ENCODE measurements at places on chromosomes 3 and 15.

GRCh38 chr3:78905700-78906099 lies 862.1 kb downstream of the ROBO1 start:
- DNase-seq = no peak

DNA sequence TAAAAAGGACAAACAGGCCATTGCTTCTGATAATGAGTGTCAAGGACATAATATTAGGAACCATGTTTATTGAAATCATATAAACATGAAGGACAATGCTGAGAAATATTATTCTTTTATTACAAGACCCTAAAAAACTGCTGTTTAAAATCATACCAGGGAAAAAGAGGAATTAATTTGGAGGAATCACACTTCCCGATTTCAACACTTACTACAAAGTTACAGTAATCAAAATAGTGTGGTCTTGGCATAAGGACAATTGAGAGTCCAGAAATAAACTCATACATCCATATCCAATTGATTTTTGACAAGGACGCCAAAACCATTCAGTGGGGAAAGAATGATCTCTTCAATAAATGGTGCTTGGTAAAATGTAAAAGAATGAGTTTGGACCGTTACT lies 13.0 kb downstream of the CYP1A1 start:
- DNase-seq = no peak

DNA sequence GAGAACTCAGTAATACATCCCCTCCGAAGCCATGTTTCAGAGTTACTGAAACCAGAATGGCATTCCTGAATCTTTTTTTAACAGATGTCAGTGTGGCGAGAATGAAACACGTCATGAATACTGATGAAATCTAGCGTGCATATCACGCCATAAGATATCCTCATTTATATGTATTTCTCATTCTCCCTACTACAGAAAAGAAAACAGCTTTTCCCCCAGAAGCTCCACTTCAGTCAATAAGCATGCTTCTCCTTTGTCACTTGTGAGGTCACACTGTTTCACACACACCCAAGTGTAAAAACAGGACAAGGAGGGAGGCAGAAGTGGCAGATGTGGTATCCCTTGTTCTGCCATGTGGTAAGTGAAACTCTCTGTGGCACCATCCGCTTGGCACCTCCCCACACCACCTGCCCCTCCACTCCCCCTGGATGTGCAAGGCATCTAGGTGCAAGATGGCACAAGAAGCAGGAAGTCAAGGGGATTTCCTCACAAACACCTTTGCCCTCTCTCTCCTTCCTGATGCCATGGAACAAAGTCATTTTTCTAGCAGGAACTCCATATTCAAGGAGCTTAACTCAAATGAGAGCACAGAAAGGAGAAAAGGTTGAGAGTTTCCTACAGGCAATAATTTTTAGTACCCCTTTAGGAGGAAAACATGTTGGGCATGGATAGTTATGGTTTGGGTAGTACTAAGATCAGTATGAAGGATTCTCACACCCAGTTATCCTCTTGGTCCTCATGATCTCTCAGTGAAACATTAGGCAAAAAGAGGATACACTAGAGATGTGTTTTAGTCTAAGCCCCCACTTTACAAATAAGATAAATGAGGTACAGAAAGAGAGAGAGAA lies 47.5 kb upstream of the FRMD4B start:
- no peak for DNase-seq

- no peak for DNase-seq
Measured at GRCh38 chr3:11622586-11623550, 20.8 kb downstream of the VGLL4 start.

DNA sequence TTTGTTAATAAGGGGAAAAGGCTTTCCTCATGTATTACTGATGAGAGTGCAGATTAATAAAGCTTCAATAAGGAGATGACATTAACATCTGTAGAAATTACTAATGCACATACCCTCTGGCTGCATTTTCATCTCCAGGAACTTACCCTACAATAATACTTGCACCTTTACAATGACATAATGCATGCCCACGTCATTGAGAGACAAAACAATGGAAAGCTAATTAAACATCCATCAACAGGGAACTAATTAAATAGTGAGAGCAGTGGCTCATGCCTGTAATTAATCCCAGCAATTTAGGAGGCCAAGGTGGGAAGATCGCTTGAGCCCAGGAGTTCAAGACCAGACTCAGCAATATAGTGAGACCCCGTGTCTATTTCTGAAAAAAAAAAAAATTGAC lies 32.8 kb upstream of the DET1 start:
- no peak for DNase-seq

DNA sequence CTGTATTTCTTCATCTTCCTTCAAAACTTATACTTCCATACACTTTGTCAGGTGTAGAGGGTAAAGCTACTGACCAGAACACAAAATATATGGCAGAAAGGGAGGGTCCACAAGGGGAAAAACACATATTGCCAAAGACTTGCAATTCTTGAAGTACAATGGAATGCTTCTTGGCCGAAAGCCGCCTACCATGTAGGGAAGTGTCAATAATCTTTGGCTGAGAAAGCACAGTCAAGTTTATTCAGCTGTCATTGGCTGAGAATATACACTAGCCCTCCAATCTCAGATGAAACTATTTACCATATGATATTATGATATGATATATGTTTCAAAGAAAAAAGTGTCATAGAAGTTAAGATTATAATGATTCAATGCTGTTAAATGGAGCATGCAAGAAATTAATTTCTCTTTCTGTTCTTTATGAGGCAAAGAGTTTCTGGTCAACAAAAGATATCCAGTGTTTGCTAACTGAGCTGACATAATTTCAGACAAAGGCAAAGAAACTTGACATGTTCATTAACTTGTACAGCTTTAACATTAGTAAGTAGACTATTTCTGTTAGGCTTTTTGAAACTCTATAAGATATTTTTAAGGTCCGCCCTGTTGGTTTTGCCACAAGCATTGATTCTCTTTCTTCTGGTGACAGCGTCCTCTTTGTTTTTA lies 89.0 kb upstream of the LPP start:
- no peak for DNase-seq

- DNase-seq = no peak
Measured at GRCh38 chr3:174524203-174524602, 334.9 kb upstream of the NAALADL2 start.

- DNase-seq = no peak
Measured at GRCh38 chr3:120875507-120875906, 32.5 kb upstream of the STXBP5L start.

DNA sequence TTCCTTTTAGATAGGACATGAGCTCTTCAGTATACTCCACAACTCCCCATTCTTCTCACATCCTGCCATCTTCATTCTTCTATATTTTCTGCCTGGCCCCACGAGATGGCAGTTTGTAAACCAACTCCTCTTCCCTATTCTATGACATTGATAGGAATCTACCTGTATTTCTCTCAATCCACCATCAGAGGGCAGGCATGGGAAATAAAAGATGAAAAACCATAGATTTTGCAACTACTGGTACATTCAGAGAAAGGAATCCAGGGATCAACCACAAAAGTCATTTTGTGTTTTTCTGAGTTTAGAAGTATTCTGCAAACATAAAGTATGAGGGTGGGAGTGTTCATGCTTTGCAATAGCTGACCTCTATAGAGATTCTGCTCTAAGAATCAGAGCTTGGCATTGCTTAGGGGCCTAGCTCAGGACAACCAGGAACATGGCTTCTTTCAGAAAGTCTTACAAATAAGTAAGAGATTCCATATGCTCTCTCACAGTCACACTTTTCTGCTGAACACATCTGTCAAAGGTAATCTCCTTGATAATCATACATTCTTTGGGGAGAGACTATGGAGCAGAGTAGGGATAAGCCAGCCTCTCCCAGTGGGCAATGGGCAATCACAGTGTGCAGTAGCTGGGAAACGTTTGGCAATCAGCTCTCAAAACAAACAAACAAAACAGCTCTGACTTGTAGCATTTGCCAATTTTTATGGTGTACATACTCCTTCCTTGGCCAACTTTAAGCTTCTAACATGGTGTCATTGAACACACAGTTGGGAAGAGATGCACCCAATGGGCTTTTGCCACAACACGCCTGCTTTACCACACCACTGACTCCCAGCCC lies 43.1 kb upstream of the SLC25A36 start:
- no peak for DNase-seq

DNA sequence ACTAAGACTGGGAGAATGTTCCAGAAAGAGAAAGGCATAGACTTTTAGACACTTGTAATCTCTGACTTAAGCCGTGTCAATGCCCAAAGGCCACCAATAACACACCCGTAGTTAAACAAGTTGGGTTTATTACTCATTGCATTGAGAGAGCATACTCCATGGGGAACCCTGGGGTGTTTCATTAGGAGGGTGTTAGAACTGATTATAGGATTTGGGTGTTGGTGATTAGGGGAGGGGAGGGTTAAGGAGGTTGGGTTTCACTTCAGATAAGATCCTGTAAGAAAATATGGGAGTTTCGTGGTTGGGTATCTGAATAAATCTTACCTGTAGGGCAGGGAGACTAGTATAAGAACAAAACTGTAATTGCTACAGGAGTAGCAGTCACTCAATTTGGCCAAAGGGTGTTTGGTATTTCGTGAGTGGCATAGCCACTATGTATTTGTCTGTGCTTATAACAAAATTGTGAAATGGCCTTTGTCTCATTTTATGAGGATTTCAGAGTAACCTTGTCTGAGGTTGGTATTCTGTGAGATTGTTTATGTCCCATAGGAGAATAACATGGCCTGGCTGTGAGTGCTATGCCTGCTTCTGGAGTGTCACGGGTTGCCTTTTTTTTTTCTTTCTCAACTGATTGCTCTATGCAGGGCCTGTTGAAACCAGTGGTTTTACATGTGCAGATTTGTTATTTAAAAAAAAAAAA lies 2.9 kb downstream of the HACD3 start:
- no peak for DNase-seq

DNA sequence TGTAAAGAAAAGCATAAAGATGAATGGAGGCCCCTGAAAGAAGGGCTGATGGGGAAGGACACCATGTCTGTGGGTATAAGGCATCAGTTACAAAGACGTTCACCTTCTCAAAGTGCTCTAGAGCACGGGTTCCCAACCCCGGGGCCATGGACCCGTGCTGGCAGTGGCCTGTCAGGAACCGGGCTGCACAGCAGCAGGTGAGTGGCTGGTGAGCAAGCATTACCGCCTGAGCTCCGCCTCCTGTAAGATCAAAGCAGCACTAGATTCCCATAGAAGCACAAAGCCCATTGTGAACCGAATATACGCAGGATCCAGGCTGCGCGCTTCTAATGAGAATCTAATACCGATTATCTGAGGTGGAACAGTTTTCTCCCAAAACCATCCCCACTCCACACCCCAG lies 25.7 kb downstream of the MYO1E start:
- DNase-seq = no peak

- no peak for DNase-seq
Measured at GRCh38 chr3:141387516-141387915, 19.2 kb downstream of the ZBTB38 start.

GRCh38 chr15:70322051-70322668 lies 224.4 kb upstream of the TLE3 start:
- DNase-seq = no peak

GRCh38 chr3:59341459-59341858 lies 291.6 kb upstream of the CFAP20DC start:
- DNase-seq = no peak

DNA sequence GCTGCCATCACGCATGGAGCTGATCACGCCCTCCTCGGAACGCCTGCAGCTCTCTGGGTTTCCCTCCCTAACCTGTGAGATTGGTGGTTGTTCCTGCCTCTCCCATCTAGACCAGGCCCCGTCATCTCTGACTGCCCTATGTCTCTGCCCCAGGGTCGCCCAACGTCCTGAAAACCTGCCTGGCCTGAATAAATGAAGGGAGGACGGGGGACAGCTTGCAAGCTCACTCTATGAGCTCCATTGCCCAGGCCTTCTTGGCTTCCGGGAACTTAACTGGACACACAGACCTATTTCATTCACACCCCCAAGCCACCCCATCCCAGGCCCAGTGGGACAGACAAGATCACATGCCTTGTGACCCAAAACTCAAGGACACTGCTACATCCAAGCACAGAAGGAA lies 274.2 kb downstream of the XXYLT1 start:
- no peak for DNase-seq

- DNase-seq = no peak
Measured at GRCh38 chr3:100124201-100124761, 10.0 kb upstream of the FILIP1L start.

DNA sequence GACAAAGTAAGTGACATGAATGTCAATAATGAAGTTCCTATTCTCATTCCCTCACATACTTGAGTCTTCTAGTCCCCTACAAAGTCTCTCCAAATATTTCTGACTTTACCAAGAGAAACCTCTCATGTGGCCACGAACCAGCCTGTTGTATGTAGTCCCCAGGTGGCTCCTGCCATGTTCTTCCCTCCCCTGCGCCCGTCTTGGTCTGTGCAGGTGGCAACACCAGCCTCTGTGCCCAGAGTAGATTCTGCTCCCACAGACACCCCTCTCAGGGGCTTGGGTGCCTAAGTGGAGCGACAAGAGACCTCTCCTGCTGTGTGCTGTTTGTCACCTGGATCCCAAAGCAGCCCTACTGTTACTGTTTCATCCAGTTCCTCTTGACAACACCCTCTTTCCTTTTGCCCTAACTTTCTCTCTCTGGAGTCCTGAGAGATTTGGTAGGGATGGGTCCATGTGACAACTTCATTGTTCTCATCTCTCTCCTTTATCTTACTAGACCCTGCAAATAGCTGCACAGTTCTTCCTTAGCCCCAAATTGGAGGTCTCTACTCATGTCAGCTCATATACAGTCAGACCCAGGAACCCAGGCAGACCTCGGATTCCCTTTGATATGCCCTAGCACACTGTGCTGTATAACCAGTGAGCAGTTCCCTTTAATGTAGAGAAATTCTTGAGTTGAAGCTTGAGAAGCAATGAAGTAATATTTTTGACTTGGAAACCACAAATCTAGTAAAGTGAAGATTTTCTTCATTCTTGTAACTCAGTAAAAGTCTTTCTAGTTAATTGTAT lies 56.9 kb downstream of the POLR2M start:
- DNase-seq = no peak

DNA sequence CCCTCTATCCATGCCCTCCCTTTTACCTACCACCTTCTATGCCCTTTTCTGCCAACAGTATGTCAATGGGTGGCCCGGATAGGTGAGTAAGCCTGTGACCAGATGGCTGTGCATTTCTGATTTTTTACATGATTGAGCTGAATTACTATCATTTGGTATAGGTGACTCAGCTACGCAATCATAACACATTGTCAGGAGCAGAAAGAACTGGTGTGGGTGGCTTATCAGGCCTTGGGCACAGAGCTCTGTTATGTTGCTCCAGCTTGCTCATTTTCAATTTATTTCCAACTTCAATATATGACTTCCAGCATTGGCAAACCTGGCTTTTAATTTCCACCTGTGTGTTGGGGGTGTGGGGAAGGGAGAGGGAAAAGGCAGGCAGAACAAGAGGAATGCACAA lies 86.6 kb upstream of the AGBL1 start:
- no peak for DNase-seq

DNA sequence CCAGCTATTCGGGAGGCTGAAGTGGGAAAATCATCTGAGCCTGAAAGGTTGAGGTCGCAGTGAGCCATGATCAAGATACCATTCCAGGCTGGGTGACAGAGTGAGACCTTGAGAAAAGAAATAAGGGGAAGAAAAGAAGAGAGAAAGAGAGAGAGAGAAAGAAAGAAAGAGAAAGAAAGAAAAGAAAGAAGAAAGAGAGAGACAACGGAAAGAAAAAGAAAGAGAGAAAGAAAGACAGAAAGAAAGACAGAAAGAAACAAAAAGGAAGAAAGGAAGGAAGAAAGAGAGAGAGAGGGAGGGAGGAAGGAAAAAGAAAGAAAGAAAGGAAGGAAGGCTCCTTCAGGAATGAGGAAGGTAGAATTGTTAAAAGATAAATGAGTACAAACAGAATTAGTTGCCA lies 84.5 kb downstream of the RPL22L1 start:
- no peak for DNase-seq

Data from T follicular helper cell (primary cell).